ENCODE measurements at places on chromosomes 4 and X.
A peak's percentile ranks its signal among the peaks of the same experiment; 100 is the strongest.

- peak; percentile 82 for DNase-seq
Observed at GRCh38 chr4:76535603-76536372, 100.8 kb downstream of the SHROOM3 start.

DNA sequence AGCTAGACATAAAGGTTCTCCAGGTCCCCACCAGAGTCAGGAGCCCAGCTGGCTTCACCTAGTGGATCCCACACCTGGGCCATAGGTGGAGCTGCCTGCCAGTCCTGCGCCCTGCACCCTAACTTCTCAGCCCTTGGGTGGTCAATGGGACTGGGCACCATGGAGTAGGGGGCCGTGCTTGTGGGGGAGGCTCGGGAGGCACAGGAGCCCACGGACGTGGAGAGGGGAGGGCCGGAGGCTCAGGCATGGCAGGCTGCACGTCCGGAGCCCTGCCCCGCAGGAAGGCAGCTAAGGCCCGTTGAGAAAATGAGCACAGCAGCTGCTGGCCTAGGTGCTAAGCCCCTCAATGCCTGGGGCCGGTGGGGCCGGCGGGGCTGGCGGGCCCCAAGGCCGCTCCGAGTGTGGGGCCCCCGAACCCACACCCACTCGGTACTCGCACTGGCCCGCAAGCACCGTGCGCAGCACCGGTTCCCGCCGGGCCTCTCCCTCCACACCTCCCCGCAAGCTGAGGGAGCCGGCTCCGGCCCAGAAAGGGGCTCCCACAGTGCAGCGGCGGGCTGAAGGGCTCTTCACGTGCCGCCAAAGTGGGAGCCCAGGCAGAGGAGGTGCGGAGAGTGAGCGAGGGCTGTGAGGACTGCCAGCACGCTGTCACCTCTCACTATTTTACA is 291.1 kb downstream of the KLHL4 start:
- DNase-seq: no peak

GRCh38 chr4:71254451-71255012 is 84.3 kb upstream of the SLC4A4 start:
- DNase-seq: no peak

DNA sequence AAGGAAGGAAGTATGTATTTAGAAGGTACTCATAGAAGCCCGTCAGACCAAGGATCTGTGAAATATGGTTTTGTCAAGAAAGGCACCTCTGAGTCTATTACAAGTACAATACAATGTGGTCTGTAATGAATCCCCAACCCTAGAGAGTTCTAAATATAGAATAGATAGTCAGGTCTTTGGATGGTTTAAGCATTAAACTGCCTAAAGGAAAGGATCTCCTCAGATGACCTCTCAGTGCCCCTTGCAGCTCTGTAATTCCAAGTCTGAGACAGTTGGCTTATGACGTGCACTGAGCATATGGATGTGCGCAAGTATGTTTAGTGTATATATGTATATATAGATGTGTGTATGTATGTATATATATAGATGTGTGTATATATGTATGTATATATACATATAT is 62.0 kb downstream of the CCSER1 start:
- no peak for DNase-seq

DNA sequence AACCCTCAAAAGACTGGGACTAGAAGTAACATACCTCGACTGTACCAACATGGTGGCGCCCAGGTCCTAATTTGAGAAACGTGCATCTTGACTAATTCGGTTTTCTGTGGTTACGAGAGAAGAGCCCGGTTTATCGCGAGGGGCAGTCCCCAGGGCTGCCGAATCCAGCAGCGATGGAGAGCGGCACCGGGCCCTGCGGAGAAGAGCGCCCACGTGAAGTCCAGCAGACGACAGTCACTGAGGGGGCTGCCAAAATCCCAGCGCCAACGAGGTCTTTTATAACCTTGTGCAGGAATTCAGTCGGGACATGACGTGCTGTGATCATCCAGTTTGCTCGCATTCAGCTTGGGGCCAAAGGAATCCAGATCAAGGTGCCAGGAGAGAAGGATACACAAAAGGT is 187.5 kb upstream of the SLITRK2 start:
- no peak for DNase-seq

- no peak for DNase-seq
Observed at GRCh38 chr4:175951794-175952193, 113.8 kb upstream of the WDR17 start.

DNA sequence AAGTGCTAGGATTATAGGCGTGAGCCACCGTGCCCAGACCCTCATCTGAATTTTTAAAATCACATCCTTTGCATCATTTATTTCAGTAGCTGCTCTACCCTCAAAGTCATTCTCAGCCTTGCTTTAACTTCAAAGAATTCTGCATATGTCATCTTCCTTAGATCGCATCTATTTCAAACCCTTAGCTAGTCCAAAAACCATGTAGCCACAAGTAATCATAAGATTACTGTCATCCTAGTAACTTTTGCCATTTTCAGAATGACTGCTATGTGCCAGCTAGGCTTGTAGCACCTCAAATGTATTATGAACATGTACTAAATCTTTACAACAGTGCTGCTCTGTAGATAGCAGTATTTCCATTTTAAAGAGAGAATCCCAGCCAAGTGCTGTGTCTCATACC is 45.5 kb upstream of the KLF3 start:
- no peak for DNase-seq
